ENCODE measurements at places on chromosomes 3 and 15.

DNA sequence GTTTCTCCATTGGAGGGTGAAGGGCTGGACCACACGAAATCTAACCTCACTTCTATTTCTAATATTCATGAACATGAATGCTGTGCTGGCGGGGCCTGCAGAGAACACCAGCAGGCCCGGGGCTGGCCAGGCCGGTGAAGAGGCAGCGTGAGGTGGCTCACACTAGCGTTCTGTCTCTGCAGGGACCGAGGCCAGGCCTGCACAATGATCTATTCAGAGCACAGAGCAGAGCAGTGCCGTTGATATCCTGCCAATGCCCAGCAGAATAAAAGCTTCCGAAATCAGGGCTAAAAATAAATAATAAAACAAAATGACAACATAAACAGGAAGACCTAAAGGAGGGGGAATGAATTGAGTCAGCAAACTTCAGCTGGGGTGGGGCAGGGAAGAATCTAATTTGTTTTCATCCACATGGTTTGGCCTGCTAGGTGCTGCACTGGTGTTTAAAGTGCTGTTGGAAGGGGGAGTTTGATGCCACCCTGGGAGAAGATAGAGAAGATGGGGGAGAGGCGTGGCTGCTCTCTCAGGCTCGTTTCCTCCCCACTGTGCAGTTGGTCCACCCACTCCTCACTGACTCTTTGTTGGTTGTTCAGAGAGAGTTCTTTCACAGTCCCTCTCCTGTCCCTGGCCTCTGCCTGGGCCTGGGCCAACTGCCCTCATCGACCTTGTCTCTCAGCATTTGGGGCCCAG is 837.1 kb downstream of the AGBL1 start:
- DNase-seq = no peak

DNA sequence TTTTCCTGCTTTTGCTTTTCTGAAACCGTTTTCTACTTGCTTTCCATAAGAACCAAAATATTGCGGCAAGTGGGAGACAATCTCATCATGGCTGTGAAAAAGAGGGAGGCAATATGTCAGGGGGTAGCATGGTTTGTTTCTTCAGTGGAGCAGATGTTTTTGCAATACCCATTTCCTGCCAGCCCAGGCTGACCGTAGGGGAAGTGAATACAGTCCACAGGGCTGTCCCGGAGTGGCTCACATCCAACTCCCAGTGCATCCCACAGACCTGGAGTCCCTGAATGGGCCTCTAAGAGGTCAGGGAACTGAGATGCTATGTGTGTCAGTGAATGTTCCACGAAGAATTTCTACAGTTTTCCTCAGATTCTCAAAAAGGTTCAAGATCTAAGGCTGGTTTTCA is 69.6 kb downstream of the EPHB1 start:
- DNase-seq = no peak

DNA sequence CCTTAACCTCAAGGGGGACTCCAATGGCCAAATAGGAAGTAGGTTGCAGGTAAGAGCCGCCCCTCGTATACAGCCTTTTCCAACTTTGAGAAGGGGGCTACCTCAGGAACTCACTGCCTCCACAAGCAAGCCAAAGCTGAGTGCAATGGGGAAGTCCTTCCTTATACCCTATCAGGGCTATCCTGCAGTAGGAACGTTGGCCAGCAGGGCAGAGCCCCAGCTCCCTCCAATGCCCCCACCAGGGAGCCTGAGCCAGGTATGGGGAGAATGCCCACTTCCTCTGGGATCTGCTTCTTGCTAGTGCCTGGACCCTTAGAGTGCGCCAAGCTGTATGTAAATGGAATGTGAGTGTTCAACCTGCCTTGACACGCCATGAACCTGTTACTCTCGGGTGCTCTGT is 16.3 kb downstream of the CACNA2D2 start:
- DNase-seq = no peak

GRCh38 chr3:98961161-98962155 is 60.0 kb upstream of the DCBLD2 start:
- no peak for DNase-seq

DNA sequence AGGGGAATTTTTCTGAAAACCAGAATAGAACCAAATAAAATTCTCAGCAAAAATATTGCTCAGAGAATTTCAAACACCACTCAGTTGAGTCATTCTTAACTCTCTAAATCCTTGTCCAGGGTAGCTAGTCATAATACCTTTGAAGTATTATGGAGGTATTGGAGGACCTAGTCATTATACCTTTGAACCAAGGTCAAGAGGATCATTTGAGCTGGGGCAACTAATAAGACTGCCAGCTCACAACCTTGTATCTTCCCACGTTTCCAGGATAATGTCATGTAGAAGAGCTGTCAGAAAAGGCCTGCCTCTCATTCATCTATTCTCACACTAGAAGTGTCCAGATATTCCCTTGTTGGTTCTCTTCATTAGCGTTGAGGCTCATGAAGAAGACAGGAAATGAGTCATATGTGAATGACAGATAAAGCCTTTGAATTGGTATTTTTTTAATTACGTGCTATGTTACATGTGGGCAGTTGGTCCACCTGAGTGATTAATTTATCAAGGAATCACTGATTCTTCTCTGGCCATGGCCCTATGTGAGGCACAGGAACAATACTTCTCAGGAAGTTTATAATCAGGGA is 48.3 kb downstream of the TOPAZ1 start:
- no peak for DNase-seq

GRCh38 chr15:90932660-90932991 is 277 bp upstream of the HDDC3 start:
- no peak for DNase-seq

GRCh38 chr3:134333522-134334181 is 40.6 kb downstream of the AMOTL2 start:
- no peak for DNase-seq

DNA sequence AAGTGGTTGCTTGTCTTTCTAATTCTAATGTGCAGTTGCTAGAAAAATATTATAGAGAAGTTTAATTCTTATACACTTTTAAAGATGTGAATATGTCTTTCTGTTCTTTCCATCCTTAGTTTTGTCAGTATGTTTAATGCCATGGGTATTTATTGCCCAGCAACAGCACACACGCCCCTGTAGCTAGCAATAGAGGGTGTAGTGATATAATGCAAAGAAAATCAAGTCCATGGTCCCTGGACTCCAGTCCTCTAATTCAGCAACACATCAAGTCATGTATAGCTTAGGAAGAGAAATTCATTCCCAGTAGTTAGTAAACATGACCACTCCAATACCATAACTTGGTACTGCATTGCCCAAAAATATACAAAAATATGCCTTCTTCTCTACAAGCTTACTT is 292.4 kb upstream of the NR2F2 start:
- no peak for DNase-seq

GRCh38 chr3:186268616-186269448 is 93.2 kb downstream of the DGKG start:
- no peak for DNase-seq

GRCh38 chr15:35756623-35757022 is 210.7 kb upstream of the DPH6 start:
- DNase-seq = no peak

- DNase-seq = no peak
Observed at GRCh38 chr3:107833722-107834416, 257.0 kb downstream of the CD47 start.

- no peak for DNase-seq
Observed at GRCh38 chr3:58167431-58168351, 43.1 kb downstream of the DNASE1L3 start.

DNA sequence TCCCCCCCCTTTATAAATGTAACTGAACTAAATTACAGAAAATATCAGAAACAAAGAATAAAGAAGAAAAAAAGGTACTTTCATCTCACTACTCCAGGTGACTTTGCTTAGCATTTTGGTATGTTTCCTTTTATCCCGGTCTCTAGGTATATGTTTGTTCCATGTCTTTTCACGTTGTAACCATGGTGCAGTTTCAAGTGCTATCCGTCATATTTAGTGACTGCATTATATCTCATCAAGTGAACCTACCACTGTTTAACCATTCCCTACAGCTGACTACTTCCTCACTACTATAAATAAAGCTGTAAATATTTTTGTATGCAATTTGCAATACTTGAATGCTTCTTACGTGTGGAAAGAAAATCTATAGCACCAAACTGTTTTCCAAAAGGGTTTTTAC is 2.2 kb downstream of the BTBD1 start:
- DNase-seq = no peak

- no peak for DNase-seq
Observed at GRCh38 chr3:144263706-144264105, 292.1 kb downstream of the DIPK2A start.

- DNase-seq = no peak
Observed at GRCh38 chr15:81023483-81024264, 23.0 kb downstream of the TLNRD1 start.

DNA sequence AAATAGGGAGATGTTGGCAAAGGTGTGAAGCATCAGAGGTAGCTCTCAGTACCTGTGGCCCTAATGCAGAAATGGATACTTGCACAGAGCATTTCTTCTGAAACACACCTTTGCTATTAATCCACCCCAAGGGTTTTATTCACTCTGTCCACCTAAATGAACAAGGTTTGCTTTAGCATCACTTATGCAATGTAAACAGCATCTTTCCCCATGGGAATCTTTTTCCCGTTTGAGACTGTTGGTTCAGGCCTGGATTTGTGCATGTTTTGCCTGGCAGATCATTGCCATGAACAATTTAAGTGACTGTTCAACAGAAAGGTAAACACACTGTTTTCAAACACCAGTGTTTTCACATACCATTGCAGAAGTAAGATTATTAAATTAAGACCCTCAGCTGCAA is 508.3 kb downstream of the SOX2 start:
- DNase-seq = no peak

GRCh38 chr15:39429898-39430357 is 151.0 kb upstream of the THBS1 start:
- peak; percentile 60 for DNase-seq

- DNase-seq = no peak
Observed at GRCh38 chr3:58173669-58174398, 36.9 kb downstream of the DNASE1L3 start.

DNA sequence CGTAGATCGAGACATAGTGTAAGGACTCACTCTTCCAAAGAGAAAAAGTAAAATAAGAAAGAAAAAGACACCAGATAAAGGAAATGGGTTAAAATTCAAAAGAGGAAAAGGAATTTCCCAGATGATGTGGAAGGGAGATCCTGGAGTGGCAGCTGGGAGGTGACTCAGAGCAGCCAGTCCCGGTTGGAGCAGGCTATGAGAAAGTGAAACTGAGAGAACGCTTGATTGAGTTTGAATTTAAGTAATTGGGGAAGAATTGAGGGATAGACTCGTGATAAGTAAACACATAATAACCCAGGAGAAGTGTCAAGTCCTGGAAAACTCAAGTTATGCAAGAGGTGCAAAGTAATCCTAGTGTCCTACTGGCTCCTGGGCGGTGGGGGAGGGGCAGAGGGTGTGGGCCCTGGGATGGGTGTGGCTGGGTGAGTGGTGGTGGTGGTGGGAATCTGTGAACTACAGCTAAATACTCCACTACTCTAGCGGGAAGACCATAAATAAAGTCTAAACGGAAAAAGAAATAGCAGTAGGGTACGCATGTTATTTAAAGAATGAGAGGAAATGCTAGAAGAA is 1.2 kb downstream of the PRR20G start:
- DNase-seq = peak; percentile 69

GRCh38 chr3:194333212-194333980 is 17.7 kb downstream of the CPN2 start:
- DNase-seq = no peak

DNA sequence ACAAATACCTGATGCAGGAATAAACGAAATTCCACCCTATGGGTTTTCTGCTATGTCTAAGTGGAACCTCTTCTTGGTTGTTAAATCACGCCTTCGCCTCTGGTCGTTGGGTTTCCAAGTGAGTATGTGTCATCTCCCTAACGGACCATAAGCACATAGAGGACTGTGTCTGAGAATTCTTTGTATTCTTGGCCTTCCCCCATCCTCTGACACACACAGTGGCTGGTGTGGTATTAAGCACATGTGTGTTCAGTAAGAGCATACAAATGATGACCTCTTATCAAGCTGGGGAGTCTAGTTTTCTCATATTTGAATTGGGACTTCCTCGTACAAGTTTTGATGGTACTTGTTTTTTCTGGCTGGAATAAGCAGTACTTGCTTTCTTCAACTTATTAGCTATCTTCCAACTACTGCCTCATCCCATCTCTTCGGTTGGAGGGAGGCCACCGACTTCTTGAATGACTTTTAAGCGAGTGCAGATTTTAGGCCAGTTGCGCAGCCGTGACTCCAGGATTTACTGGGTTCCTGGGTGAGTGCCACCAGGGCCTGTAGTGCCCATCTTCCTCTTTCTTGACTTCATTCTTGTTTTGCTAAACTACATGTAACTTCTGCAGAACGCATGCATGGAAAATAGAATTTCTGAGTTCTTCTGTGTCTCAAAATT is 240.2 kb downstream of the ADAMTS17 start:
- no peak for DNase-seq

DNA sequence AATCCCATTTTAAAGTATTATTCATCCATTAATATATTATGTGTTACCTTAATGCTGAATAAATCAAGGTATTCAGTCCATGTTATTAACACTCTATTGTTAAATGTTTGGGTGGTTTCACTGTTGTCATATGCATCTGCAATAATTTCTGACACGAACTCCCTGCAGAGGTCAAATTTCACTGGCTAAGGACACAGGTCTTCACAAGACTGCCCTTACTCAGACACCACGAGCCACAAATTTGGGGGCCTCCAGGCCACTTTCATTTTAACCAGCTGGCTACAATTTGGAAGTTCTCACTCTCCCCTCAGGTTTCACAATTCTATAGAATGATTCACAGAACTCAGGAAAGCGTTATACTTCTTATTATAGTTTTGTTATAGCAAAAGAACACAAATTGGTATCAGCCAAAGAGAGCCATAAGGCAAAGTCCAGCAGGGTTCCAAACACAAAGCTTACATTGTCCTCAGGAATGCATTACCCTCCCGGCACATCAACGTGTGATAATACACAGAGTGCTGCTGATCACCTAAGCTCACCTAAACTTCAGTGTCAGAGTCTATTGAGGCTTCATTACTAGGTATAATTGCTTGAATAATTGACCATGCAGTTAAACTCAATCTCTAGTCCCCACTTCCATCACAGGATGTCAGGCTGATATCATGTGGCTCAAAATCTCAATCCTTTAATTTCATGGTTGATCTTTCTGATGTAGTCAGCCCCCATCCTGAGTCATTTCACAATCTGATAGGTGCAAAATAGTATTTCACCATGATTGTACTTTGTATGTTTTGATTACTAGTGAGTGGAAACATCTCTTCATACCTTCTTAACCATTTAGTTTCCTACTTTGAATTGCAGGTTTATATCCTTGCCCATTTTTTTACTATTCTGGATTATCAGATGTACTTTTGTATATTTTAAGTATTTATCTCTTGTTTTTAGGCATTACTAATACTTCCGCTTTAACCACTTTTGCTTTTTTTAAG is 441.4 kb upstream of the AGTR1 start:
- DNase-seq = no peak

DNA sequence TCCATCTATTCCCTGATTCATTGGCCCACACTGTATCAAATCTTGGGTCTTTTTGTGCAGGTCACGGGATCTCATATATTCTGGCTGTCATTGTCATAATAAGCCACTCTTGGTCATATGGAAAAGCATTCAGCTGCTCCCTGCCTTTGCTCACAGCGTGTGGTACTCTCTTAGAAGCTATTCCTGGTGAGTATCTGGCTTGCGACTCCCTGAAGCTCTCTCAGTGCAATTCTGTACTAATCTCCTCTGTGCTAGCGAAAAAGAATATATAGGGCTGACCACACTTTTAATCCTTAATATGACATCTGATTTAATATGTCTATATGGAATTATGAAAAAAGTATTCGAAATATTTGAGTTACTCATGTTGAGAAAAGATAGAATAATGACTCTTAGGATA is 440.8 kb upstream of the GBE1 start:
- DNase-seq = no peak

GRCh38 chr3:55907616-55908015 is 420.5 kb upstream of the WNT5A start:
- DNase-seq = no peak

All from kidney epithelial cell (primary cell).